Endothelial cell of umbilical vein (primary cell): ENCODE measurements at places on chromosomes 4 and X.

DNA sequence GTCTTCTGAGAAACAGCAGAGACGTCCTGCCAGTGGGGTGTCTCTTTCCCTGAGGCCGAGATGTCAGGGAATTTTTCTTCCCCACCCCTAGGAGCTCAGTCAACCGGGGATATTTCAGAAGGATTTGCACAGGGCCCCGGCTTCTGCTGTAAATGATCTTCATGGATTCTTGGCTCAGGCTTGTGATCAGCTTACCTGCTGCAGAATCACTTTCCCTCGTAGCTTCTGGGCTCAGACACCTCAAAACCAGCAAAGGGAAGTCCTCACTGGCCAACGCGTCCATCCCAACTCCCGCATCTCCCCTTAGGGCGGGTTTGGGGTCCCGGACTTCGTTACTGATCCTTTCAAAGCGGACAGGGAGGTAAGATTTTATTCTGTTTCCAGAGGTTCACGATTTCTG is 212.7 kb downstream of the SHOX start:
- no peak for DNase-seq

DNA sequence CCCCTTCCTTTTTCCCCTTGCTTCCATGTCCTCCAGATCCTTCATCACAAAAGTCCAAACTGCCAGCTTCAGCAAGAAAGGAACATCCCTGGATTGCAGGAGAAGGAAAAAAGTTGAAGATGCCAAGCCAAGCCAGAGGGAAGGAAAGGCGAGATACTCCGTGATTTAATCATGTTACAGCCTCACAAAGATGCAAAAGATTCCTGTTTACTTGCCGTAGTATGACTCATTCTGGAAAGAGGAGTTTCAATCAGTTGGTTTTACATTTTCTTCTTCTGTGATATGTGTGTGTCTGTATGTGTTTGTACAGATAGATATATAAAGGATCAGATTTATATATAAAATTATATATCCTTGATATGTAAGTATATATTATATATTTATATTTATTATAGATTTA is 69.3 kb downstream of the BTC start:
- no peak for DNase-seq

- DNase-seq: no peak
These were observed 44.5 kb upstream of the IL21 start for GRCh38 chr4:122665161-122665929.

GRCh38 chr4:48403779-48404178 is 62.5 kb downstream of the SLAIN2 start:
- DNase-seq: no peak

DNA sequence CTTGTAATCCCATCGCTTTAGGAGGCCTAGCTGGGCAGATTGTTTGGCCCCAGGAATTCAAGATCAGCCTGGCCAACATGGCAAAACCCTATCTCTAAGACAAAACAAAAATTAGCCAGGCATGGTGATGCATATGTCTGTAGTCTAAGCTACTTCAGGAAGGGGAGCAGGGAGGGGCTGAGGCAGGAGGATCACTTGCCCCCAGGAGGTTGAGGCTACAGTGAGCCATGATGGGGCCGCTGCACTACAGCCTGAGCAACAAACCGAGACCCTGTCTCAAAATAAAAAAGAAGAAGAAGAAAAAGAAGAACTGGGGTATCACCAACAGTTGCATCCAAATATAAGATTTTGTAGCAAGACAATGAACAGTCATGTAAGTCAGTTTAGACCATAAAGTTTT is 47.3 kb upstream of the NFKB1 start:
- no peak for DNase-seq

GRCh38 chr4:74159143-74159709 is 1.3 kb downstream of the MTHFD2L start:
- DNase-seq: peak; percentile 56

GRCh38 chr4:108846568-108846967 is 83.7 kb upstream of the ETNPPL start:
- no peak for DNase-seq

GRCh38 chrX:102833136-102833535 is 103.9 kb upstream of the RAB40AL start:
- DNase-seq: no peak

DNA sequence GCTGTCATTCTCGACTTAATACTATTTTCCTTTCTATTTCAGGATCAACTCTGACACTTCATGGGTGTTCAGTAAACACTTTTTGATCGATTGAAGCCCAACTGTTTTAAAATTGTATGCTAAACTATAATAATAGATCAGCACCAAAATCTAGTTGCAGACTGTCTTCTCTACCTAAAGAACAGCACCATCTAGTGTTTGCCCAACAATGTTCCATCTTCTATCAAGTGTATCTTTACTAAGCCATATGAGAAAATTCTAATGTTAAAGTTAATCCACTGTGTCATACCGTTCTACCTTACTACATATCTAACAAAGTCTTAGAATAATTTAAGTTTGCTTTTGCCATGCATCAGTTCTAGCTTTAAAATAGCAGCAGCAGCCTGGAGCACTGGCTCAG is 113.0 kb upstream of the PRDX4 start:
- DNase-seq: peak; percentile 25

GRCh38 chrX:152202886-152203285 is 64.5 kb upstream of the MAGEA10 start:
- no peak for DNase-seq

DNA sequence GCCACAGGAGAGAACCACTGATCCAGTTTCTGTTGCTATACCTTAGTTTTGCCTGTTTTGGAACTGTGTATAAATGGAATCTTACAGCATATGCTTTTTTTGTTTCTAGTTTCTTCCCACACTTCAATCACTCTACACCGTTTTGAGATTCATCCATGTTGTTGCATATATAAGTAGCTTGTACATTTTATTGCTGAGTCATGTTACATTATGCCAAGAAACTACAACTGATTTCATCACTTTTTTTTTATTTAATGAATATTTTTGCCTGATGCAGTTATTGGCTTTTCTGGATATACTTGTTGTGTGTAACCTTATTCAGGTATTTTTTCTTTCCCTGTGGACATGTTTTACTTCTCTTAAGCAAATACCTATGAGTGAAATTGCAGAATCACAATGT is 1135.9 kb downstream of the RAPGEF2 start:
- DNase-seq: no peak

DNA sequence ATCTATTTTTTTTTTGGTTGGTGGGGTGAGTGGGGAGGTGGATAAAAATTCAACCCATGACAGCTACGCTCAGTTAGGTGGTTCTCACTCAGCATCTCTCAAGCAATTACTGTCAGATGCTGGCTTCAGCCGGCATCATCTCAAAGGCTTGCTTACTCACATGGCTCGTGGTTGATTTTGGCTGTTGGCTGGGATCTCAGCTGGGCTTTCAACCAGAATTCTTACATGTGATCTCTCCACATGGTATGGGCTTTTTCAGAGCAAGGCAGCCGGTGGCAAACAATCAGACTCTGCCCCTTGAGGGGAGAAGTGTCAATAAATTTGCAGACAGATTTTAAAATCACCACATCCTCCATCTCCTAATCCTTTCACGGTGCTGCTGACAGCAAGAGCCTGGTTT is 47.2 kb downstream of the SLC34A2 start:
- no peak for DNase-seq

DNA sequence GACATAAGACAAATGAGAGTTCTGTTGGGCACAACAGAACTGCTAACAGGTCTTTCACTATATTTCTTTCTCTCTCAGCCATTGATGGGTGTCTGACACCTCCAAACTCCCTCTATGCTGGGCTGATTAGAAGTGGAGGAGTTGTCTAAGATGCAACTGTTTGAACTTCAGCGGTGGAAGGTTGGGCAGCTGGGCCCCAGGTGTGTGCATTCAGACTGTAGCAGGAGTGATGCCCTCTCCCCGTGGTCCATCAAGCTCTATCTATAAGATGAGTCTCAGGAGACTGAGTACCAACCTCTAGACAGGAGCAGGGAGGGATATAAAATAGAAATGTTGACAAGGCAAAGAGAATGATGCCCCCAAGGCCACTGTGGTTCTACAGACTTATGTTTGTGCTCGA is 28.2 kb upstream of the CHRNA9 start:
- DNase-seq: no peak

- peak; percentile 7 for DNase-seq
These were observed 16.0 kb downstream of the NBDY start for GRCh38 chrX:56744996-56745395.

DNA sequence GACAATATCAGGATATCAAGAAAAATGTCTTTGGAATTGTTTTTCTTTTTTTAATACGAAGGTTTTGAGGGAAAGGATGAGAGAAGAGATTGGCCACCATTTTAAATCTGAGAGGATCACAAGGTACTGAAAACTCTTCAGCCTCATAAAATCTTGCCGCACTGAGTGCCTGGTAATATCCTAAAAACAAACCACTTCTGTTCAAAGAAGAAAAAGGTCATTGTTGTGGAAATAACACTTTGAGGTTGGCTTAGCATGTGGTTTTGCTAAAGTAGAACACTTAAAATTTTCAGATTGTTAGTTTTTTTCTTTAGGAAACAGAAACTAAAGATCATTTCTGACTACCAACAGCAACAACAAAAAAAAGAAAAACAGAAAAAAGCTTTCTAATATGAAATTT is 1.0 kb upstream of the CLDN22 start:
- no peak for DNase-seq

- no peak for DNase-seq
These were observed 180.8 kb downstream of the MAGEB17 start for GRCh38 chrX:16347968-16348670.

GRCh38 chr4:26108054-26108453 is 194.0 kb downstream of the SMIM20 start:
- DNase-seq: no peak

DNA sequence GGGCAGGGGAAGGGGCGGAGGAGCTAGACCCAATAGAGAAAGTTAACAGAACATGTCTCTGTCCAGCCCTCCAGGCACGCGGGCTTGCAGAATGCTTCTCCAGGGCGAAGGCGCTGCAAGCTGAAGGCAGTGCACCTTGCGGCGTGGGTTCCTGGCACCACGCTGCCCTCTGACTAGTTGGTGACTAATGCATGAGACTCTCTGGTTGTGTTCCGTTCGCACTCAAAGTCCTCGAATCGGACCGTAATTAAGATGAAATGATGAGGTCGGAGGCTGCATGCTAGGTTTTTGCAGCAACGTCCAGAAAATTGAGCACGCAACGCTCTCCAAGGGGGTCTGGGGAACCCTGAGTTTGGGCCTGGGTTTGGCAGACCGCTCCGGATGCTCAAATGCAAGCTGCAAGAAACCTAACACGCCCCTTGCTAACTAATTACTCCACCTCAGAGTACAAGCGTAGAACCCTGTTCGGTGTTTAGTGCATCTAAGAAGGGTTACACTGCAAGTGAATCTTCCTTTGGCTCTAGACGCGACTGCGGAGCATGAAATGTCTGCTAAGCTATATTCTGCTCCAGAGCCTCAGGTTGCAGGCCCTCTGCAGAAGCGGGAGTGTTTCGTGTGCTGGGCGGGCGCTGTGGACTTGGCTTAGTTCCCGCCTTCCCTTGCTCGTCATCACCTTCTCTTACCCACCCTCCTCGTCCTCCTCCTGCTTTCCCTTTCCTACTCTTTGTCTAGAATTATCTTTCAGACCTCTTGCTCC is 57.1 kb upstream of the NKAP start:
- DNase-seq: no peak

DNA sequence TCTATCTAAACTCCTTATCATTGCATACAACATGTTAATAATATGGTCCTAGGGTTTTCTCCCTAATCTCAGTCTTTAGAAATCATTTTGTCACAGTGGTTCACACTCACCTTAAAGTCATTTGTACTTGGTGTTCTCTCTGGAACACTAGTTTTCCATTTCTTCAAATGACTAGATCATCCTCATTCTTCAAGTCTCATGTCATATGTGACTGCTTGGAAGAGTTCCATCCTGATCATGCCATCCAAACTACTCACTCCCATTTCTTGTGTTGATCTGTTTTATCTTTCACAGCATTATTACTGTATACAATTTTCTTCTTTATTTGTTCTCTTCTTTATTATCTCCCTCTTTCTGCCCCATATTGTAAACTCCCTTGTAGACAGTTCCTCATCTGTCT is 66.5 kb downstream of the HTR2C start:
- no peak for DNase-seq

DNA sequence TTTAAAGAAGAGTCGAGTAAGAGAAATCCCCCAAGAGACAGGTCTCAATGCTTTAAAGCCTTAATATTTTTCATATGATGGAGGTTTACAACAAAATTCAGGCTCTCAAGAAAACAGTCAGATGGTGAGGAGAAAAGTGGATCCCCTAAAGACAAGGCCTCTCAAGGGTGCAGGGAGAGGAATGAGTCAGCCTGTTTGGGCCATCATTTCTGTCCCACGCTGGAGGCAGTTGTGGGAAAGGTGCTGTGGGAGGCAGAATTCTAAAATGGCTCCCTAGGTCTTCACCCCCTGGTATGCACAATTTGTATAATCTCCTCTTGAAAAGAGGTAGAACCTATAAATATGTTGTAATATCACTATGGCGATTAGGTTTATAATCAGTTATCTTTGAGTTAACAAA is 4.6 kb upstream of the TIFA start:
- no peak for DNase-seq

DNA sequence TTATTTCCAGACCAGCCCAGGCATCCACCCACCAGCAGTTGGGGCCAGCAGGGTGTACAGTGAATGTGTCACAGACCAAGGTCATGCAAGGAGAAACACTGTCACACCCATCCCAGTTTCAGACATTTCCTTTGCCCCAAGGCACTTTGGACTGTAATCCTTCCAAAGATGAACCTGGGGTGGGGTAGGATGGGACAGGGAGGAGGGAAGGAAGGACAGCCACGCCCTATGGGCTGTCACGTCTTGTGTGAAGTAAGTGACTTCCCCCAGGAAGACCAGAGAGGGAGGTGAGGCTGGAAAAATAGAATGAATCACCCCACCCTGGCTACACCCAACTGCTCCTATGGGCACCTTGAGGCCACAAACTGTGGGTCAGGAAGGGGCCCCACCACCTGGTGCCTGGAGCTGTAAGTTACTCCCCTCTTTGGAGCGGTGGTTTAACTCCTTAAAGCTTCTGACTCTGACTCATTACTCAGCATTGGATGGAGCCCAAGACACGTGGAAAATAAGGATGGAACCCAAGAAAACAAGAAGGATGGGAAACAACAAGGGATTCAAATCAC is 349.9 kb upstream of the KLF3 start:
- DNase-seq: no peak

DNA sequence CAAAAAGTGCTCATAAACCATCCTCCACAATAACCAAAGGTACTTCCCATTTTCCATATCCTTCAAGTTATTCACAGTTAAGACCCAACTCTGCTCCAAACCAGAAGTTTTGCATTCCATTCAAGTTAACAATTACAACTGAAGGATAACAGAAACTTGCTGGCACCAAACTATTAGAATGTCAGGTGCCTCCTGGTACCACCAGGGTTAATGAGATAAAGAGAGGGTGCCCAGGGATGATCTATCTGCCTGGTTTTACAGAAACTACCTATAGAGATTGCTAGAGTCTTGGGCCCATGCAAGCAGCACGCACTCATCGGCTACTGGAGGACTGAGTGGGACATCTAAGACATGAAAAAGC is 114.6 kb downstream of the RBM47 start:
- DNase-seq: no peak
